ENCODE measurements at places on chromosomes 3 and 15. TPM values are rescaled to one million over a fixed set of nuclear protein-coding genes. Genes with fewer than 3 reads are reported as not detected.

Gene GPR149
- not detected for total RNA-seq

Gene CCDC9B
- 16.5 TPM for total RNA-seq

Gene ANKRD34C
- not detected for total RNA-seq

Gene CDHR4
- total RNA-seq, result 0.29 TPM

Gene SUCNR1
- 0.17 TPM for total RNA-seq

Gene GASK1A
- not detected for total RNA-seq

Gene TMOD2
- 2.1 TPM for total RNA-seq

Gene LRRC31
- total RNA-seq, result not detected

Gene SLC22A14
- not detected for total RNA-seq

Gene GPR27
- total RNA-seq, result 2.1 TPM

Gene IL5RA
- not detected for total RNA-seq

Gene RASGRF1
- 0.64 TPM for total RNA-seq

Gene ZNF620
- 1.8 TPM for total RNA-seq

Gene TYRO3
- 12.6 TPM for total RNA-seq

Gene TMEM158
- 25.6 TPM for total RNA-seq

Gene RTF1
- total RNA-seq, result 25.3 TPM

Gene MCTP2
- not detected for total RNA-seq

Gene MBD4
- 24.1 TPM for total RNA-seq

Gene SLC25A26
- total RNA-seq, result 18.0 TPM

Gene GOLGA8T
- 1.3 TPM for total RNA-seq

Gene RBMS3
- 0.58 TPM for total RNA-seq

Gene SCAANT1
- total RNA-seq, result not detected

Gene STRIT1
- not detected for total RNA-seq

Gene ZBED2
- 0.13 TPM for total RNA-seq

Gene SYNPR
- total RNA-seq, result not detected

Gene RASGRP1
- total RNA-seq, result 0.40 TPM

Gene GOLGA6D
- total RNA-seq, result 0.12 TPM

Gene CORO2B
- total RNA-seq, result 3.8 TPM

Gene AP3B2
- 0.49 TPM for total RNA-seq

Gene COL6A5
- not detected for total RNA-seq

Gene ZNF35
- 7.3 TPM for total RNA-seq

Gene TM4SF4
- total RNA-seq, result 26.5 TPM

Gene GNB5
- 54.4 TPM for total RNA-seq

Gene ASB14
- not detected for total RNA-seq

Gene HRG
- total RNA-seq, result not detected

Gene FANCD2OS
- not detected for total RNA-seq

Gene GOLGA8K
- total RNA-seq, result 0.71 TPM

Gene DHX30
- 46.6 TPM for total RNA-seq

Gene AMOTL2
- 36.3 TPM for total RNA-seq

Gene RLBP1
- total RNA-seq, result not detected

Gene RTP1
- not detected for total RNA-seq

Gene CTXN2
- total RNA-seq, result not detected

Gene TEX55
- total RNA-seq, result not detected

Gene CASR
- total RNA-seq, result not detected

Gene PLA2G4E
- not detected for total RNA-seq

Gene ADGRG7
- total RNA-seq, result not detected

Gene BNC1
- total RNA-seq, result 0.47 TPM

Gene CEMIP
- 2.2 TPM for total RNA-seq

Gene TRAK1
- total RNA-seq, result 18.2 TPM

Gene LRTM1
- total RNA-seq, result not detected

Gene CHRM5
- total RNA-seq, result not detected

Gene TMEM39A
- total RNA-seq, result 25.9 TPM

Gene ALS2CL
- total RNA-seq, result 6.3 TPM

Gene ARRDC4
- 0.23 TPM for total RNA-seq

Gene DNAH12
- 0.02 TPM for total RNA-seq

Gene ROBO2
- not detected for total RNA-seq

Gene TCTA
- total RNA-seq, result 24.3 TPM

Data from A549 treated with RU486 at 1 μM for 4 hours (cell line).